HCEC 1CT (cell line): ENCODE measurements at places on chromosomes 2 and 18.

DNA sequence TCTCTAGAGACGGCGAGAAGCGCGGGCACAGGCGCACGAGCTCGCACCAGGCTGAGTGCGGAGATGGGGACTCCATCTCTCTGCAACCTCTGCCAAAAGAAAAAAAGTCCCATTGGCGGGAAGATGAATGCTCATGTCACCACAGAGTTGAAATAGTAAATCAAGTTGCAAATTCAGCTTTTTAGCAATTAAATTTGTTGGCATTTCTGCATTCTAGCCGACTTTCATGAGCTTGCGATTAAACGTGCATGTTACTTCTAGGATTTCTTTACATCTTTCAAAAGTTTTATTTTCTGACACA, 588 bp downstream of the CHAC2 start:
- no peak for DNase-seq

- DNase-seq, result no peak
Observed at GRCh38 chr2:70199320-70199864, 8.6 kb upstream of the C2orf42 start.

DNA sequence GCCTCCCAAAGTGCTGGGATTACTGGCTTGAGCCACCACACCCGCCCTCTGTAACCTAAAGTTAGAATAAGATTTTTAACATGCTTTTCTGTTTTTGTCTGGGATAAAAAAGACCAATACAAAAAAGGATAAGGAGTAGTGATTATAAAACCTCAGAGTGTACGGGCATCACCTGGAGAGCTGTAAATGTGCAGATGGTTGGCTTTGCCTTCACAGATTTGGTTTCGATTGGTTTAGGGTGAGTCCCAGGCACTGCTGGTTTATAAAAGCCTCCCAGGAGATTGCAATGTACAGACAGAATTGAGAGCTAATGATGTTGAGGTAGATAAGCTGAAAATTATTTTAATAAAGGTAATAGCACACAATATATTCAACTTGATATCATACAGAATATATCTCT, 289.7 kb upstream of the FSHR start:
- DNase-seq, result no peak

DNA sequence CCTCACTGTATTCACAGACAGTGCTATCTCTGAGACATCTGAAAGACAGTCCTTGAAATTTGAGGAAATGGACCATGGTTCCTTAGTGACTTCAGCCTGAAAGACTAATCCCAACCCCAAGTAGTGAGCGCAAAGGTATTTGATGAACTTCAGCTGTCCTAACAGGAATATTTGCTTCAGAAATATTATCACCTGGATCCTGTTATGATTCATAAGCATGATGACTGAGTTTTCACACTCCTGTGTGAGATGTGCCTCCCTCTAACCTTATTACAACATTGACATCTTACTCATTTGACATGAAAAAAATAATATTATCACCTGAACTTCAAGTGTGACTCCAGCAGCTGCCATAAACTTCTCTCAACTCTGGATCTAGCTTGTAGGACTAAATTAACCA, 11.6 kb upstream of the MRPL19 start:
- no peak for DNase-seq

- DNase-seq, result no peak
Observed at GRCh38 chr2:74632939-74633312, 15.2 kb downstream of the M1AP start.
